ENCODE measurements at places on chromosomes 1 and 21.
A peak's percentile ranks its signal among the peaks of the same experiment; 100 is the strongest.

- DNase-seq = no peak
Observed at GRCh38 chr1:97377432-97378034, 543.3 kb downstream of the DPYD start.

GRCh38 chr21:42194863-42195262 is 24.1 kb upstream of the ABCG1 start:
- DNase-seq = no peak

GRCh38 chr1:243411472-243411871 is 155.6 kb downstream of the SDCCAG8 start:
- DNase-seq = no peak

DNA sequence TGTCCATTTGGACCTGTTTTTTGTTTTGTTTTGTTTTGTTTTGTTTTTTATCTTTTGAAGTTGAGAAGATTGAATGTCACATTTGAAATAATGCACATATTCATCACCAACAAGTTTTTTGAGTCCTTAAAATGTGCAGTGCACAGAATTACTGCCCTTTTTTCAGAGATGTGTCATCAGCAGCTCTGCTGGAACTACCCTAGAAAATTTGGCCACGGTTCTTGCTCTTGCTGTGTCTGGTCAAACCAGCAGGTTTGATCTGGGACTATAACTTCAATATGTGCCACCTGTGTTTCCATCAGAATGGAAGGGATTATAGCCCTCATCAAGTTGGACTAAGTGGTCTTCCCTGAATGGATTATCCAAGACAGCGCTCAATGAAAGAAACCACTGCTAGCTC is 24.1 kb upstream of the CNN3 start:
- DNase-seq = peak; percentile 34

DNA sequence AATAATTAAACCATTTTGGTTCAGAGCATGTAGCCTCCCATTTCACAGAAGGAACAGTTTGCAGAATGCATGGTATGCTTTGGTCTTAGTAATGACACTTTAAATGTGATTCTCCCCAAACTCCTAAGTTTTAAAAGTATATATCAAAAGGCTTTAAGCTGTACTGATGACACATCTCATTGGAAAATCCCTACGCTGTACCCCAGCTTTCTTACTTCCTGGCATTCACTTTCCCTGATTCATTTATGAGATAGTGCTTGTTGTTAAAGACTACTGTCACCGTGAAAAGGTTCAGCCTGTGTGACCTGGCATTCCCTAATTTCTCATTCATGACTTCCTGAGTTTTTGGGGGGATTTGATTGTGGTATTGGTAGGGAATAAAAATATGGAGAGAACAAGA is 53.4 kb downstream of the MPZL1 start:
- DNase-seq = peak; percentile 54

- no peak for DNase-seq
Observed at GRCh38 chr1:241605146-241605805, 34.9 kb downstream of the CHML start.

GRCh38 chr1:14924455-14925331 is 228.9 kb upstream of the TMEM51 start:
- peak; percentile 63 for DNase-seq

GRCh38 chr1:109315288-109315687 is 8.5 kb upstream of the MYBPHL start:
- DNase-seq = no peak

DNA sequence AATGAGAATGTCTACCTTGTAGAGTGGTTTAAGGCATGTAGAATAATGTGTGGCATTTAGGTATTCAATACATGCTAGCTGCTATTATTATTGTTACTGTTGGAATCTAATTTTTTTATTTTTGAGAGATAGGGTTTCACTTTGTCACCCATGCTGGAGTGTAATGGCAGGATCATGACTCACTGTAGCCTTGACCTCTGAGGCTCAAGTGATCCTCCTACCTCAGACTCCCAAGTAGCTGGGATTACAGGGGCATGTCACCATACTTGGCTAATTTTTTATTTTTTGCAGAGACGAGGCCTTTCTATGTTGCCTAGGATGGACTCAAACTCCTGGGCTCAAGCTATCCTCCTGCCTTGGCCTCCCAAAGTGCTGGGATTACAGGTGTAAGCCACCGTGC is 61.9 kb downstream of the EPB41 start:
- peak; percentile 42 for DNase-seq

DNA sequence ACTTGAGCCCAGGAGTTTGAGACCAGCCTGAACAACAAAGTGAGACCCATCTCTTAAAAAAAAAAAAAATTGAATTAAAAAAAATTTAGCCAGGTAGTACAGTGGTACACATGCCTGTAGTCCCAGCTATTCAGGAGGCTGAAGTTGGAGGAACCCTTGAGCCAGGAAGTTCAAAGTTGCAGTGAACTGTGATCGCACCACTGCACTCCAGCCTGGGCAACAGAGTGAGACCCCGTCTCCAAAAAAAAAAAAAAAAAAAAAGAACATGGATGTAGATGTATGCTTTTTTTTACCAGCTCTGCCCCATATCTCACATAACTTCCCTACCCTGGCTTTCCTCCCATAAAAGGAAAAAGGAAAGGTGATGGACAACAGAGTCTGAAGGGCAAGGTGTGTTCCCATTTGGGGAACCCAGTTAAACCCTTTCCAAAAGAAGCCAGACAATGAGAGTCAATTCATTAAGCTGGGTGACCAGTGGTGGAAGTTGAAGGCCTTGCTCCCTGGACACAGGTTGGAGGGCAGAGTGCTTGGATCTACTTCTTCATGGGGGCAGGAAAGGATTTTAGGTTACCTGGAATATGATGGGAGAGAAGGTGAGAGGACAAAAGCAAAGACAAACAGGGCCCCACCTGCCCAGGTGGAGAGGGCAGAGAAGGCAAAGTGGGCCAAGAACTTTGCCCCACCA is 2.9 kb downstream of the KRTCAP2 start:
- DNase-seq = no peak

- no peak for DNase-seq
Observed at GRCh38 chr1:174676856-174677255, 229.1 kb downstream of the GPR52 start.

DNA sequence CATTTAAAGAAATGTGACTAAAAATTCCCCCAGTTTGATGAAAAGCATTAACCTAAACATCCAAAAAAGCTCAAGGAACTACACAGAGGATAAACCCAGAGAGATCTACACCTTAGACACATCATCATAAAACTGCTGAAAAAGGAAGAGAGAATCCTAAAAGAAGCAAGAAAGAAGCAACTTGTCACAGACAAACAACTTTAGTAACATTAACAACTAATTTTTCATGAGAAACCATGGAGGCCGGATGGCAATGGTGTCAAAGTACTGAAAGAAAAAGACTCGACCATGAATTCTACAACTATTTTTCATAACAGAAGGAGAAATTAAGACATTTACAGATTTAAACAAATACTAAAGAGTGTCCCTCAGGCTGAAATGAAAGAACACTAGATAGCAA is 17.7 kb downstream of the ZNF644 start:
- no peak for DNase-seq

DNA sequence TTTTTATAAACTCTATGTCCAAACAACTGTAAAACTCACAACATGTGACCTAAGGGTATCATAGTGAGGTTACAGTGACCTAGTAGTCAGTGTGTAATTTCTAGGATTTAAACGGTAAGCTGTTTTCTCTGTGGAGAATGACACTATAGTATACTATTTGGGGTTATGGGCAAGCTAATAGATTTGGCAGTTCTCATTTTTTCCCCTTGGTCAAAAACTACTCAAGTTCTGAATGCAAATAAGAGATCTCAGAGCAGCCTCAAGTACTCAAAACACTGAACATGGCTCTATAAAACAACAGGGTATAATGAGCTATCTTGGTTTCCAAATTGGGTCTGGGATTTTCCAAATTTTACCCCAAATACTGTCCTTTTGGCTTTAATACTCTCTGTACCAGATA is 88.5 kb upstream of the HMCN1 start:
- peak; percentile 61 for DNase-seq

DNA sequence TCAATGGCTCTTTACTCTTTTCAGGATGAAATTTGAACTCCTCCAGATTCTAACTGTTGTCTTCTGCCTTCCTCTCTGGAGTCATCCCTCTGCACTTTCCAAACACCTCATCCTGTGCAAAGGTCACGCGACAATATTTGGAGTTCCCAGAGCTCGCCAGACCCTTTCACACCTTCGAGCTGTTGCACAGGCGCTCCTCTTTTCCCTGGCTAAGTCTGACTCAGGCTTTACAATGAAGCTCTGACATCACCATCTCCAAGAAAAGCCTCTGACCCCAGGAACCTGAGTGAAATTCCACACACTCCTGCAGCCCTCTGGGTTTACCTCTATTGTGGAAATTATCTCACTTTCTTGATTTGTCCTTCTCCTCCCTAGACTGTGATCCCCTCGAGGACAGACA is 270.3 kb downstream of the RGS7 start:
- no peak for DNase-seq

DNA sequence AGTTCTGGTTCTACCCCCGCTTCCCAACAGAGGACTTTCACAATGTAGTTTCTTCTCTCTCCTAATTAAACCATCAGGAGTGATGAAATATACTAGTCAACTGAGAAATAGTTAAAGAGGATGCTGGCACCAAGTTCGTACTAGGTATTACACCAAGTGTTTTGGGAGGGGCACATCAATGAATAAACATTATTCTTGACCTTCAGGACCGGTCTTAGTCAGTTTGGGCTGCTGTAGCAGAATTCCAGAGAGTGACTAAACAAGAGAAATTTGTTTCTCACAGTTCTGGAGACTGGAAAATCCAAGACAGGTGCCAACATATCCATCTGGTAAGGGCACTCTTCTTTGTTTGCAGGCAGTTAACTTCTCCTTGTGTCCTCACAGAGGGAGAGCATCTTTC is 103.8 kb downstream of the SPATA17 start:
- DNase-seq = no peak

DNA sequence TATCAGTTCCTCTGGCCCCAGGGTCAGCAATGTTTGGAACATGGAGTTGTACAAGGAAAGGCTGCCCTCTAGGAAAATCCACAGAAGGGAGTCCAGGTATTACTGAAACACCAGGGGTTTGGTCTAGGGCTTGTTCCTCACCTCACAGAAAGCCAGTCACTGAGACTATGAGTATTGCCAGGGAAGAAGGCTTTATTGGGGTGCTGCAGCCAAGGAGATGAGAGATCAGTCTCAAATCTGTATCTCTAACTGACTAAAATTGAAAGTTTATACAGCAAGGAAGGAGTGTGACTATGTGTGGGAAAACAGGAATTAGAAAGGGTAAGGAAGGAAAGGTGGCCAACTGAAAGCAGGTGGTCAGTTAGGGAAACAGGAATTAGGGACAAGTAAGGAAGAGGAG is 172.3 kb downstream of the LYPLAL1 start:
- no peak for DNase-seq

- DNase-seq = peak; percentile 37
Observed at GRCh38 chr1:159935719-159936272, 9.6 kb downstream of the IGSF9 start.

- DNase-seq = no peak
Observed at GRCh38 chr1:28306301-28306949, 22.4 kb upstream of the MED18 start.

GRCh38 chr1:150829751-150830150 is 21.7 kb upstream of the CTSK start:
- no peak for DNase-seq

DNA sequence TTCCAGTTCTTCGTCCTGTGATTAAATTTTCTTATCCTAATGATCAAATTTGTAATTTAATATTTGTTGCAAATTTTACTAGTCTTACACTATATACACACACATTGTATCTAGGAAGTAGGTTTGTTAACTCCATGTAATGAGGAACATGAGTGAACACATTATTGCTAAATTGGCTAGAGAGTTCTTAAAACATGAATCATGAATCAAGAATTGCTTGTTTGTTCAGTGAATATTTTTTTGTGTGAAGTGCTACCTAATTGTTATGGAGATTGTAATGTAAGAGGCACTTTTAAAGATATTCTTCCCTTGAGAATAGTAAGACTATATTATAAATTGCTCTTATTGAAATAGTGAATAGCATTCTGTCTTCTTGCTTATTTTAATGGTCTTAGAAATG is 4.6 kb downstream of the GPSM2 start:
- DNase-seq = peak; percentile 64

GRCh38 chr1:39905172-39905571 is 3.5 kb upstream of the MYCL start:
- DNase-seq = no peak

DNA sequence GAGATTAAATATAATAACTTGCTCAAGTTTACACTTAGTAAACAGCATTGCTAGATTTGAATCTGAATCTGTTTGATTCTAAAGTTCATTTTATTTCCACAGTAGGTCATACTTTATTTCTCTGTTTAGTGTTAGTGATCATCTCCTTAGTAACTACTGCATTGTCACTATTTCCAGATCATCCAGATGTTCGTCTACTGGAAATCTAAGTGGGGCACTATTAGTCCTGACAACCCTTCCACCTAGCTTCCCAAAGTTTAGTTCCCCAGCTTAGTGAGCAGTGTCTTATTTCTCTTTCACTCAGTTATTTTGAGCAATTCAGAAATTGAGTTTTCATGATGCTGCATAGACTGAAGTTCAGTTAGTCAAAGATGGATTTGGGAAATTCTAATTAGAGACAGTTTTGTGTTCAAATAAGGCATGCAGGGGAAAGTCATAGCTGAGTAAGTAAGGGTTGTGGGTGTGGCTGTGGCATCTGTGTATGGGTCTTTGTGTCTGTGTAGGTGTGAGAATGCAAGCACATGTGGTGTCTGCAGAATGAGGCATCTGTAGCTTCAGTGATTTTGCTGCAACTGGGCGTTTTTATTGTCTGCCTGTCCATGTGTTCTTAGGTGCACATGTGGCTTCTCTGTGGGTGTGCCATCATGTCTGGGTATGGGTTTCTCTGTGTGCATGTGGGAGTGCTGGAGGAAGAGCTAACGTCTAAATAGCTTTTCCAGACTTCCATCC is 107.3 kb downstream of the NTMT2 start:
- DNase-seq = no peak

DNA sequence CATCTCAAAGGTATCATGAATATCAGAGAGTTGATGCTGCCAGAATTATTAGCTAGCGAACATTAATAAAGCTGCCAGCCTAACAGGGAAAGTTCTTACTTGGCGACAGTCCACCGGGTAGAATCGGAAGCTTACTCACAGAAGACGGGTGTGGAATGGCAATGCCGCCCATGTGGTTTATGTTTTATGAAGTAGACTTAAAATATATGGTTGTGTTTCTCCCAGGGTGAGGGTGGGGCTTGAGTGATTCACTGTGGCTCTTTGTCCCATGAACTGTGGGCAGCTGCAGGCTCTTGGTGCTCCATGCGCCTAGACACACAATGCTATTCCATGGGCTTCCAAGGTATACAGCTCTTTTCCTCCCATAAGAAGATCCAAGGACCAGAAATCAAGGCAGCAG is 162.7 kb downstream of the PIGK start:
- no peak for DNase-seq

Measured in EH (cell line).